ENCODE measurements at places on chromosomes 1 and 21. TPM values are rescaled to one million over a fixed set of nuclear protein-coding genes. Genes with fewer than 3 reads are reported as not detected.

FTCD gene
- total RNA-seq, result 0.40 TPM

DNA sequence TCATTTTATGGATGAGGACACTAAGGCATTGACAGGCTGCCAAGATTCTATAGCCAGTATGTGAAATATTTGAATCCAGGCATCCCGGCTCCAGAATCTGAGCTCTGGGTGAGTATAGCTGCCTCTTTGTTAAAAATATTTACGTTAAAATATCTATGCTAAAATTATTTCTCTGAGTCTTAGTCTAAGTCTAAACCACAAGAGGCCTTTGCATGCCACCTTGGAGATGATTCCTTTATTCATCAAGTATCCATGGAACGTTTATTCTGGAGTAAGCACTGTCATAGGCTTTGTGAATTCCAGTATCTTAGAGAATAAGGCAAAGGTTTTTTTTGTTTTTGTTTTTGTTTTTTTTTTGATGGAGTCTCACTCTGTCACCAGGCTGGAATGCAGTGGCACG, 116.4 kb downstream of the GREM2 start:
- no peak for DNase-seq

DNA sequence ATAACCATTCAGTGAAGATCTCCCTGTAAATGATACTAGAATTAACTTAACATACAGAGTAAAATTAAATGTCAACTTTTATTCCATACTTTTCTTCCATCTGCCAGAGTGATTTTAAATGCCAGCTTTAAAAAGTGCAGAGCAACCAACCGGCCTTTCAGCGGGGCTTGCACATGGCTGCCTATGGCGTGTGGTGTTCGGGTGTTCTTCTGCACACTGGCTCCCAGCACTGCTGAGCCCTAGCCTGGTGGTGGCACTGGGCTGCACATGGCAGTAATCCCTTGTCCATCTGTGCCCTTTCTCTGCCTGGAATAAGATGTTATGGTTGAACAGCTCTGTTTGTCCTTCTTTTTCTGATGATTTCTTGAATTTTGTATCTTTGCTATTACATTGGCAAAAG, 156.3 kb downstream of the SNX7 start:
- no peak for DNase-seq

GRCh38 chr1:115364780-115365155, 26.7 kb upstream of the NGF start:
- DNase-seq, result no peak

- no peak for DNase-seq
These were observed 10.6 kb upstream of the LRRC39 start for GRCh38 chr1:100188617-100189016.

- no peak for DNase-seq
These were observed 94.5 kb upstream of the SLC5A9 start for GRCh38 chr1:48127735-48128685.

DNA sequence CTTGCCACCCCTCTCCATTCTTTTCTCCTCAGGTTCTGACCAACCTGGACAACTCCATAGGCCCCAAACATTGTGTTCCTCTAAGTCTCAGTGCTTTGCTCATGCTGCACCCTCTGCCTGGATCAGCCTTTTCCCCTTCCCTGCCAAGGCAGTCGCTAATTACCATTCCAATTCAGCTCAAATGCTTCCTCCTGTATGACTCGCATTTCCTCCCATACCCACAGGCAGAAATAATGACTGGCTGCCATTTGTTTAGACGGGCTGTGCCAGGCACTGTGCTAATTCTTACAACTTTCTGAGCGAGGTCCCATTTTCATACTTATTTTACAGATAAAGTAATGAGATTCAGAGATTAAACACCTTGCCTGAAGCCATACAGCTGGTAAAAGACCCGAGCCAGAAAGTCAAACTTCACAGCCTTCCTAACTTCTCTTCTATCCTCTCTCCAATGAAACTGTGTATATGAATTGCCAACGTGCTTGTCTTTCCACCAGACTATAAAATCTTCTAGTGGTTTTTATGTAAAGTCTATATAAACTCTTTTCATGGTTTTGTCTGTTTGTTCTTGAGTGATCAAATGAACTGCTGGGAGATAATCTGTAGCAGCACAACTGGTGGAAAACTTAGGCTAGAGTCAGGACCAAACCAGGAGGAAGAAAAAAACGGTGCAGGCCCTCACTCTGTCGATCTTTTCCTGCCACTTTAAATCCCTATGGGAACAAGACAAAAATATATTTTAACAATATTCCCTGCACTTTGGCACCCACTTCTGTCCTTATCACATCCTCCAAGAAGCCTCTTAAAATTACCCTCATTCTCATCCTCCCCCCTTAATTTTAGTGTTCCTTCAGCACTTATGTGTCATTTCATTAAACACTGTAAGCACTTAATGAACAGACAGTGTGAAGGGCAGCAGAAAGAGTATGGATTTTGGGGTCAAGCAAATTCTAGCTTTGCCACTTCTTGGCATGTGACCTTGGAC, 33.7 kb downstream of the RAB3B start:
- DNase-seq, result no peak

GRCh38 chr1:156571261-156571852, 1.0 kb downstream of the IQGAP3 start:
- DNase-seq, result no peak

- DNase-seq, result no peak
These were observed 26.4 kb downstream of the COL16A1 start for GRCh38 chr1:31677401-31677800.
